ENCODE measurements at places on chromosomes 7 and 10.

DNA sequence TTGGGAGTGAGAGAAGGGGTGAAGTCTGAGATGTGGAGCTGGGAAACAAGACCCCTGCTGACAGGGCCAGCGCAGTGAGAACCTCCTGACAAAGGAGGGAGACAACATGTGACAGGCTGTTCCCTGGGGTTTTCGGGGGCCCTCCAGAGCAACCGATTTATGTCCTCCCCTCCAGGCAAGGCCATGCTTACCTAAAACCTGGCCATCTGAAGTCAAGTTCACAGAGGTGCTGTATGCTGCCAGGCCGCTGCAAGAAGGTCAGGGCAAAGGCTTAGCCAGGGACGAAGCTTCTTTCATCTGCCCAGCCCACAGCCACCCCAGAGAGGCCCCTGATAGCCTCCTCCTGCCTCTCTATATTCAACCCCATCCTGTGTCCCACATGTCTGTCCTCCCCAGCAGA, 20.6 kb downstream of the NPC1L1 start:
- DNase-seq: no peak

DNA sequence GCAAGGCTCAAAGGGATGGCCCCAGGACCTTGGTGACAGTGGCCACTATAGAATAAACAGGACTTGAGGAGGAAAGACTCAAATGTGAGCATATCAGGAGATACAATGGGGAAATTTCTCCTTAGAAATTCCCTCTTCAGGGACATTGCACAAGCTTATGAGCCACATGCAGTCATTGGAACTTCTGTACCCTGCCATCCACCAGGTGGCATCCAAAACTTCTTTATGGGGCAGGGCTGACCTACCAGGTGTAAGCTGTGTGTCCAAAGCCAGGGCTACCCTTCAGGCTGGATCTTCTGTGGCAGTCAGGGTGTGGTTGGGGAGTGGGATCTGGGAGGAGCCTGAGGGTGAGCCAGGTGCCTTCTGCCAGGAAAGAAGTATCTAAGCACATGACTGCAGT, 36.6 kb upstream of the LRRC18 start:
- DNase-seq: no peak

- no peak for DNase-seq
These were observed 218.0 kb upstream of the IGFBP3 start for GRCh38 chr7:46139079-46139478.

- DNase-seq: no peak
These were observed 32.1 kb downstream of the IGF2BP3 start for GRCh38 chr7:23438171-23438570.

DNA sequence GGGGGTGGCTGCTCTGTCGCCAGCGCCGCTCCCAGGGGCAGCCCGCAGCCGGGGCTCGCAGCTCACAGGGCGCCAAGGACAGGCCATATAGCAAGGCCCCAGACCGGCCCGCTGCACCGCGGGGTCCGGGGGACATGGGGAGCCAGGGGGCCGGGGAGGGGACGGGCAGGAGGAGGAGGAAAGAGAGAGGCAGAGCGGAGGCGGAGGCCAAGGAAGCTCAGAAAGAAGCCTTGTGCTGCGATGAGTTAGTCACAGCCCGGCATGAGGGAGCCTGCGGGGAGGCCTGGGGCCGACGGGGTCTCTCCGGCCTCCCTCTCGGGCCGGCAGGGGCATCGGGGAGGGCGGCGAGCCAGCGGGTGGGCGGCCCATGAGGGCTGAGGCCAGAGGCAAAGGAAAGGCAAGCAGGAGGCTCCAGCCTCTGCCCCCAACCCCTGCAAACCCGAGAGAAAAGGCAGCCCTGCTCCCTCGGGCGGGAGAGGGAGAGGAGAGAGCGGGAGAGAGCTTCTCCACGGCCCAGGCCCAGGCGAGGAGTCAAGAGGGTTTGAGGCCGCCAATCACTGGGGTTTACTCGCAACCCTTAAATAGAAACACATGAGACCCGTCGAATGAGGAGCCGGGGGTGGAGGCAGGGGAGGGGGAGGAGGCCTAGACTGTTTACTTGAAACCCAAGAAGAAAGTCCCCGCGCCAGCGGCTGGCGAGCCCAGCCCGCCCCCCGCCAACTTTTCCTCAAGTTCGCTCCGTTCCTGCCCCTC, 167.9 kb downstream of the NEURL1 start:
- DNase-seq: peak; percentile 41

GRCh38 chr10:17092986-17093803, 36.4 kb downstream of the CUBN start:
- no peak for DNase-seq

GRCh38 chr7:42639930-42640329, 271.9 kb downstream of the C7orf25 start:
- DNase-seq: no peak

DNA sequence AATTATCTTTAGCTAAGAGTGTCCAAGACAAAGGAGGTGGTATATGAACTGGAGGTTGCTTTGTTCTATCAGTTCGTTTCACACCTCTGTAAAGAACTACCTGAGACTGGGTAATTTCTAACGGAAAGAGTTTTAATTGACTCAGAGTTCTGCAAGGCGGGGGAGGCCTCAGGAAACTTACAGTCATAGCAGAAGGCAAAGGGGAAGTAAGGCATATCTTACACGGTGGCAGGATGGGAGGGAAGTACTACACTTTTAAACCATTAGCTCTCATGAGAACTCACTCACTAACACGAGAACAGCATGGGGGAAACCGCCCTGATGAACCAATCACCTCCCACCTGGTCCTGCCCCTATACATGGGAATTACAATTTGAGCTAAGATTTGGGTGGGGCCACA, 1202.3 kb upstream of the LRRTM3 start:
- DNase-seq: no peak

DNA sequence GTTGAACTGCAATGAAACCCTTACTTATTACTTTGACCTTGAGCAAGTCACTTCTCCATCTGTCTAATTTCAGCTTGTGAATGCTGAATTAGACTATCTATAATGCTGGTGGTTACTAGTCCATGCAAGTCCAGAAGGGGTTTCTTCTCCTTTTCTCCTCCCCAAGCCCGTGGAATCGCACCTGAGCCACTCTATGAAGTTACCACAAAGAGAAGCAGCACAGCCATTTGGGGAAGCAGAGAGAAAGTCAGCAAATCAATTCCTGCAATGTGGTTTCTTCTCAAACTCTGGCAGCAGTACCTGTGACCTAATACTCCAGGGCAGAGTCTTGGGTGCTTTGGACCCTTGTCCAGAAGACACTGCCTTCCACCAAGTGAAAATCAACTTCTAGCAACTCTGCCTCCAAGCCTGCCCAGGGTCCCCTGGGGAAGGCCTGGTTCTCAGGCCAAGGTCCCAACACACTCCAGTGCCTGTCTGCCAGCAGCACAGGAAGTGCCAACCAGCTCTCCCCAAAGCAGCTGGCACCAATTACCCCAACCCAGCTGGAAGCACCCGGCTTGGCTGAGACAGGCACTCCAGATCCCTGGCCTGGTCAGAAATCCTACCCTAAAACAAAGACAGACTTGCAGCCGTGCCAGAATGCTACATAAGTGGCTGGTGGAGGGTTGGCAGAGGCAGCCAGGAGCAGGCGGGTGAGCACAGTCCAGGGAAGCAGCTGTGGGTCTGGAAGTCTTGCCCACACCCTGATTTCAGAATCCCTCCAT, 200.3 kb downstream of the LSM5 start:
- DNase-seq: no peak

DNA sequence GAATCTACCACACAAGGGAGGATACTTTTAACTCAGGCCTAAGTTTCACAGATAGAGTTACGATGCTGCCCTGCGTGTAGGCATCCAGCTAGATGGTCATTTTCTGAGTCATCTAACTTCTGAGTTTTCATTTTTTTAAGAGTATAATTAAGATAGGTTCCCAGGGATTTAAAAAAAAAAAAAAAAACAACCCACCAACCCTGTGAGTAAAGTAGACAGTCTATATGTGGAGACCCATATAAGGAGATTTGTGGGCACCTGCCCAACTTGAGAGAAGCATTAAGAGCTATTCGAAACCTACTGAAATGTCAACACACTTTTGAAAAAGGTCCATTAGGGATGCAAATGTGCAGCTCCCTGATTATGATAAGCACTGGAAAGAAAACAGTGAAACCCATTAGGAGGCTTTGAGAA, 257.3 kb downstream of the TRIL start:
- no peak for DNase-seq

GRCh38 chr10:28849309-28849708, 172.0 kb downstream of the BAMBI start:
- DNase-seq: no peak

DNA sequence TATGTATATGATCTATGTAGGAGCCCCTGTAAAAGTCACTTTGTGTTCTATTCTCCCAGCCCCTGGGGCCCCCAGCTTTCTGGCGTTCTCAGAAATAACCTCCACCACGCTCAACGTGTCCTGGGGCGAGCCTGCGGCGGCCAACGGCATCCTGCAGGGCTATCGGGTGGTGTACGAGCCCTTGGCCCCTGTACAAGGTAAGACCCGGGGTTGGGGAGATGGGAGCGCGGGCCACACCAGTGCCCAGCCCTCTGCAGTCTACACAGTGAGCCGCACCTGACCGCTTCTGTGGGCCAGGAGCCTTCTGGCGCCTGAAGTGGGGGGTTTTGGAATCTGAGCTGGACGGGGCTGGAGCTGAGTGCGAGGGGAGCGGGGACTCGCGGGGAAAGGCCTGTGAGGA, 472.1 kb upstream of the FOXK1 start:
- no peak for DNase-seq

DNA sequence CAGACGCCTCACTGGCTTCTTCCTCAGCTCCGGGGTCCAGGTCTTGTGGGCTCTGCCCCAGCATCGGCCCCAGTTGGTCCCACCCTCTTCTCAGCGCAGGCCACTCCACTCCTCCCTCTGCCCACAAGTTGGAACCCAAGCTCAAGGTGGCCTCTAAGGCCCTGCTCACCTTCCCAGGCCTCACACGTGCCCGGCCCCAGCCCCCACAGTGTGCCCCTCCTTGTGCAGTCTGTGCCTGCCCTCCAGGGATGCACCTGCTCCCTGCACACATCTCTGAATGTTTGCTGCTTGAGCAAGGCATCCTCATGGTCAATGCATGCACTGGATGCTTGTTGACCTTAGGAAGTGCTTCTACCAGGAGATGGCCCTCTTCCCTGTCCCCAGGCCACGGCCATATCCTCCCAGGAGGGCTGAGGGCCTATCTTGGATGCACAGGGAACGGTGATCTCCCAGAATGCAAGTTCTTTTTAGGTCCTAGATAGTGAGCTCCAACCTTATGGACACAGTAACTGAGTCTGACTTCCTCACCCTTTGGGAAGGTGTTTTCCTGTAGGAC, 7.7 kb upstream of the AEBP1 start:
- DNase-seq: no peak

DNA sequence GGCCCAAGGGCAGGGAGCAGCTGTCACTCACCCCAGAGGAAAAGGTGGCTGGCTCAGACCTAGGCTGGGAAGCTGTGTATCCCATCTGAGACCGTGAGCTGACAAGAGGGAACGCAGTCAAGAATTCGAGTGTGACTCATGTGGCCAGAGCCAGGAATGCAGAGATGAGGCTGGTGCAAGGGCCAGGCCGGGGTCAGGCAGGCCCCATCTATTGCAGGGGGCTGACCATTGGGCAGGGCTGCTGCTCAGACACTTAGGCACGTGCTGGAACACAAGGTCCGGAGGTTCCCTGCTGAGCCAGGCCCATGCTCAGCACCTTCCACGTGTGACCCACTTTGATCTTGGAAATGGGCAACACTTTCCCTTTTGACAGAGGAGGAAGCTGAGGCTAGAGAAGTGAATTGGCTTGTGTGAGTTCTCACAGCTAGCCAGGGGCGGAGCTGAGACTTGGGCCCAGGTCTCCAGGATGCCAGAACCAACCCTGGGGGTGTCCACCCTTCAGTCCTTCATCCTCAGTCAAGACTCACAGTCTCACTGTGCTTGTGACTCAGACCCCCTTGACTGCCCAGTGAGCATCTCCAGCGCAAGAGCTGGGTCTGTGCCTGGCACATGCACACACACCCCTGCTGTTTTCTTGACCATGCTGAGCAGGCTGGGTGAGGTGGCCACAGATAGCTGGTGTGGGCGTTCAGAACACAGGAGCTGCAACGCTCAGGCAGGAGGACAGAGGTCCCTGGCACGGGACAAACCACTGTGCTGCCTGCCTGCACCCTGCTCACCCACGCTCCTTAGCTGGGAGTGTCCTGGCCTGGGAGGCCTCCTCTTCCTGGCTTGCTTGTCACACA, 47.6 kb upstream of the PPIF start:
- no peak for DNase-seq

DNA sequence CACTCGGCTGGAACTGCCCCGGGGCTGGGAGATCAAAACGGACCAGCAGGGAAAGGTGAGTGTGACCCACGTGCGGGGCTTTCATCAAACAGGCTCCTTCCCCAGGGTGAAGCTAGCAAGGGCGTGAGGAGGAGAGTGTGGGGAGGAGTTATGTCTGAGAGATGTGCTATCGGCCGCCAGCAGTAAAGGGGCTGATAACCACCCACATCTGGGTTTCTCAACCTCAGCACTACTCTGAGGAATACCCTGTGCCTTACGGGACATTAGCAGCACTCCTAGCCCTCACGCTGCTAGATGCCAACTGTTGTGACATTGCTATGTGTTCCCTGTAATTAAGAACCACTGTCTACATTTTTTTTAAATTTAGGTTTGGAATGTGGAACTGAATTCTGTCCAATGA, 113.9 kb upstream of the STK17A start:
- DNase-seq: no peak

DNA sequence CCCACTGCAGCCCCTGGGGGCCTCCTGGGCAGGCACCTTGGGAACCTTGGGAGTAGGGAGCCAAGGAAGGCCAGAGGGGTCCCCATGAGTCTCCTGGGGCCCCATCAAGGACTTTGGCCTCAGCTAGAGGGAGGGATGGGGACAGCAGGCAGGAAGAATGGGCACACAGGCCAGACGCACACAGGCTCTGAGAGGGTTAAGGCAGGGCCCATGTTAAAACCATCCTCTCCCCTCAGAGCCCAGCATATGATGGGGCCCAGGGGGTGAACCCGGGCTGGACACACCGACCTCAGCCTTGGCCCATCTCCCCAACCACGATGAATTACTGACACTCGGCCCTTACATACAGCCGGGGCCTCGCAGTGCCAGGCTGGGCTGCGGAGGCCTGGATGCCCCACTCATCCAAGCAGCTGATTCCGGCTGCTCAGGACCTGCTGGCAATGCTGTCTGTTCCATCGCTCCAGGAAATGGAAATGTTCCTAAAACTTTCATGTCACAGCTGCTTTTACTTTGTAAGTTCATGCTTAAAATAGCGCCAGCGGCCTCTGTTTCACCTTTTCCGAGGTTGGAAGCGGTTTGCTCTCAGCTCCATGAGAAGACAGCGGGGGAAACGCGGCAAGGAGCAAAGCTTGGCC, 17.3 kb upstream of the INPP5A start:
- DNase-seq: no peak

DNA sequence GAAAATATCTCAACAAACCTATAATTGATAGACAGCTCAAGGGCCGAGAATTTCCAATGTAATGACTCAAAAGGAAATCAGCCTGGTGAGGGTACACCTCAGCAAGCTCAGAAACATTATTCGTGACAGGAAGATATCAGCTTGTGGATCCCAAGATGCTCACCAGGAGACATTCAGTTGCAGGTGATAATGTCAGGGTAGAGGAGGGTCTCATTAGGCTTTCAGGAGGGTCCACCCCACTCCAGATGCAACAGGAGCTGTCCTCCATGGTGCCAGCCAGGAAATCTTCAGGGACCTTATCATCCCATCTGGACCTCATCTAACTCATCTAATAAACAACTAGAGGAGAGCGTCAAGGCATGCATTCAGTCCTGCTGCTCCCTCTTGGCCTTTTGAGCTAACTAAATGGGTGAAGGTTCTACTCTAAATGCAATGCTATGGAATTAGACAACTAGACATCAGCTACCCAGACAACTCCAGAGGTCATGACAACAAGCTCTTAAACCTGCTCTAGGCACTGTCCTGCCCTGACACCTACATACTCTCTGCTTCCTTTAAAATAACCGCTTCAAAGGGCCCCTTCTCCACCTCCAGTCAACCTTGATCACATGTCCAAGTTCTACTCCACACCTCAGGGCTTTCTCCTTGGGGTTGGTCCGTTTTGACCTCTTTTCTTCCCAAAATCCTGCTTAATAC, 4.3 kb upstream of the GIMAP5 start:
- no peak for DNase-seq
